ENCODE measurements at places on chromosomes 5 and 9.

GRCh38 chr9:19689328-19690101, 99.3 kb downstream of the SLC24A2 start:
- DNase-seq = no peak

- DNase-seq = no peak
Measured at GRCh38 chr5:94239266-94239665, 379.1 kb downstream of the KIAA0825 start.

GRCh38 chr5:119966028-119966427, 336.7 kb downstream of the FAM170A start:
- DNase-seq = no peak

GRCh38 chr5:34001241-34001841, 6.5 kb downstream of the AMACR start:
- DNase-seq = peak; percentile 100

GRCh38 chr5:123571927-123572326, 60.0 kb downstream of the CSNK1G3 start:
- no peak for DNase-seq

DNA sequence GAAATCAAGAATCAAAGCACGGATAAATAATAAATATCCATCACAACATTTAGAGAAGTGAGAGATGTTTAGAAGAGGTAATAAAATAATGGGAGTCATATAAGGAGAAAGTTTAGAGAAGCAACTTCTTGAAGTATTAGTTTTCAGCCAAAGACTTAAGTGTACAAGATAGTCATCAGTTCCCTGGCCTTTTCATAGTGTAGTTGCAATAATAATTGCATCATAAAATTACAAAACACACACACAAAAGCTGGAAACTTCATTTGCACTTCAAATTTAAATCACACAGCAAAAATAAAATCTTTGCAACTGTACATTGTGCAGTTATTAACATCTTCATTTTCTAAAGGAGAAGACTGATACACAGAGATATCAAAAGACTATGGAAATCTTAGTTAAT, 319.1 kb upstream of the RGMB start:
- no peak for DNase-seq

DNA sequence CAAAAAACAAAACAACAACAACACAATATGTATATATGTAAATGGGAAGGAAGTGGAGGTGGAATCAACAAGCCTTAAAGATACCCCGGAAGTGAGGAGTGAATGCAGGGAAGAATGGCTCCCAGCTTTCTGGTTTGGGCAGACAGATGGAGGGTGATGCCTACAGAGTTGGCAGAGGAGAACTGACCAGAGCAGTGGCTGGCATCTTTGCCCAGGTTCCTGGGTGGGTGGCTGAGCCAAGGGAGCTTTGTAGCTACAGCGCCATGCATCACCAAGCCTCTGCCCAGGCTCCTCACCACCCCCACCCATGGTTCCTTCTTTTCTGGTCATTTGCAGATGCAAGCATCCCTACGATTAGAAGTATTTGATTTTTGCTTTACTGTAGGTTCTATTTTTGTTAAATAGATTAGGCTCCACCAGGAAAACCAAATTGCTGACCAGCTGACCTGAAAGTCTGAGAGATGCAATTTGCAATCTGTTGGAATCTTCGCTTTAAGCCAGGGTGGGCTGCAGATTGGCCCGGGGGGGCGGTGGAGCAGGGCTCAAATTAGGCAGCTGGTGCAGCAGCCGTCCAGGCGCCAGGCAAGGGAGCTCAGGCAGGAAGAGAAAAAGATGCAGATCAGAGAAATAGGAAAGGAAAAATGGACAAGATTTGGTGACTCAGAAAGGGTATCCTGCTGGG, 163.3 kb upstream of the TBC1D2 start:
- no peak for DNase-seq

GRCh38 chr9:84059936-84060335, 79.3 kb downstream of the RMI1 start:
- no peak for DNase-seq

- no peak for DNase-seq
Measured at GRCh38 chr5:8436924-8437323, 568.0 kb downstream of the MTRR start.

DNA sequence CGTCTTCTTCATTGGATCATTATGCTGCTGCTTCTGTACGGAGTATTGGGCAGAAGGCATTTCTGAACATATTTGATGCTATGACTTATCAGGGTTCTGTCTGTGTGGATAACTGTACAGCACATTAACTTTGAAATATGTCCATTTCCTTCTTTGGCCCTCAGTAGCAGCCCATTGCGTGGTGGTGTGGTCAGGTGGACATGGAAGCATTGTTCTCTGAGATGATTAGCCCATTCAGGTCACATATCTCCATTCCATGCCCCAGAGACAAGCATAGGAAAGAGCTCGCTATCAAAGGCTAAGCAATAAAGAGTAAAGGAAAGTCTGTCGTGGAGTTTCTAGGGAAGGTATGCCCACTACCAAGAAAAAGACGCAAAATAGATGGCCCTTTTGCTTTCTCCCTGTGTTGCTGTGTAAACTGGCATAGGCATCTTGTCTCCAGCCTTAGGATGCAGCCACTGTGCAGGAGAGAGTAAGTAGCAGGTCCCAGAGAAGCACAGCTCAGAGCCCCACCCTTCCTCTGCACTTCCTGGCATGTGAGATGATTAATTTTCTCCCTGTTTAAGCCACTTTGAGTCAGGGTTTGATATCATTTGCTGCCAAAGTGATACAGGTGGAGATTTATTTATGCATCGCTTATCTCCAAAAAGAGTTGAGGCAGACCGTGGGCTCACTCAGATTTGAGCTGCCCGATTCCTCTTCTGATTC, 221.9 kb downstream of the PDZD2 start:
- DNase-seq = no peak

- DNase-seq = peak; percentile 98
Measured at GRCh38 chr5:10288592-10289219, 19.0 kb downstream of the CMBL start.

- DNase-seq = no peak
Measured at GRCh38 chr9:125513668-125514413, 193.2 kb downstream of the MAPKAP1 start.

DNA sequence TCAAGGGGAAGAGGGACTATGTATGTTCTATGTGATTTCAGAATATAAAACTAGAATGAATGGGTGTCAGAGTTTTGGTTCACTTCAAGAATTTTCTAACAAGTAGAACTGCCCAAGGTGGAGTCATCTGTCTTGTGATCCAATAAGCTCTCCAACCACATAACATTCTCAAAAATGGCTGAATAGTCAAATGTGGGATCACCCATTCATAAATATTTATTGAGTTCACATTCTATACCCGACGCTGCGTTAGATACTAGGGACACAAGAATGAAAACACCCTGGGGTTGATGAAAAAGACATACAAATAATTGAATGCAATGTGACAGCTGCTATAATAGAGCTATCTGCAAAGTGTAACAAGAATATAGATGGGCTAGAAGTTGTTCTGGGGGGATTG, 35.3 kb upstream of the TRAF1 start:
- DNase-seq = no peak

GRCh38 chr9:89598926-89599325, 5.9 kb upstream of the GADD45G start:
- no peak for DNase-seq

DNA sequence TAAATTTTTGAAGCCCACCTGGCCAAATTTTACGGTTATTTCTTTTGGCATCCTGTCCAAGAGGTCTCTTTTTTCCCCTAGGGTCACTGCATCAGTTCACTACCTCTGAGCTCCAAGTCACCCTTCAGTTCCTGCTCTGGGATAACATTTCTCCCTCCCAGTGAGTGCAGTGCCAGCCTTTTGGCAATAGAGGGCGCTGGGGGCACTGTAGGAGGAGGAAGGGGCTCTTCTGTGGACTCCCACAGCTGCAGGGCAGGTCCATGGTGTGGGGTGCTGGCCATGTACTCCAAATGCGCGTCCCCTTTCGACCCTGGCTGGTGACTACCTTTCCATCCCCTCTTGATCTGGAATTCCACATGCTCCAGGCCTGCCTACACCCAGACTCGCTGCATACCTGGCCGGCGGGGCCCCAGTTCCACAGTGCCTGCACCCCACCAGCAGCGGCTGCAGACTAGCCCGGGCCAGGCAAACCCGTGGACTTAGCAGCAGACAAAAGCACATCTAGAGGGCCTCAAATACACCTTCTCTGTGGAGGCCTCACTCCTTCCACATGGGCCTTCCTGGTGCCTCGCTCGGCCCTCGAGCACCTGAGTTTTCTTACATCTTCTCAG, 20.3 kb upstream of the NINJ1 start:
- DNase-seq = peak; percentile 22

DNA sequence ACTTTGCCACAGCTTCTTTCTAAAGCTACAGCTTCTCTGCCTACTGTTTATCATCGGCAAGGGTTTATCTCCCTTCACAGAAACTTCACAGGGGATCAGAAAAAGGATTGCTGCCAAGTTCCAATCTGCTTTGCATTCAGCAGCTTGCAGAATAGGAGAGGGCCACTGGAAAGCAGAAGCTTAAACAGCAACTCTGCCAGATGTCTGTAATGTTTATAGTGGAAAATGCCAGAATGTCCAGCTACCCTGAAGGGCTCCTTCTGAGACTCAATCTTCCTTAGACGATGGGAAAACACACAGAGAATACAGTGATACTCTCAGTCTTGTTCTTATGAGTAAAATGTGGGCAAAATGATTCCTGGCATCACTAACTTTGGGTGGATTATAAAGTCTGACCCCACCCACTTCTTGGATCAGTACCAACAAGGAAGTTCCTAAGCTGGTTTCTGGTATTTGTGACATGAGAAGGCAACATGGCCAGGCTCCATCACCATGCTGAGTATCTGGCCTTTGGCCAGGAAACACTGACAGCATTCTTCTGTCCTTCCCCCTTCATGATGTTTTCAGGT, 19.0 kb downstream of the STOM start:
- DNase-seq = peak; percentile 68

- DNase-seq = no peak
Measured at GRCh38 chr5:109723606-109724005, 33.9 kb downstream of the MAN2A1 start.

DNA sequence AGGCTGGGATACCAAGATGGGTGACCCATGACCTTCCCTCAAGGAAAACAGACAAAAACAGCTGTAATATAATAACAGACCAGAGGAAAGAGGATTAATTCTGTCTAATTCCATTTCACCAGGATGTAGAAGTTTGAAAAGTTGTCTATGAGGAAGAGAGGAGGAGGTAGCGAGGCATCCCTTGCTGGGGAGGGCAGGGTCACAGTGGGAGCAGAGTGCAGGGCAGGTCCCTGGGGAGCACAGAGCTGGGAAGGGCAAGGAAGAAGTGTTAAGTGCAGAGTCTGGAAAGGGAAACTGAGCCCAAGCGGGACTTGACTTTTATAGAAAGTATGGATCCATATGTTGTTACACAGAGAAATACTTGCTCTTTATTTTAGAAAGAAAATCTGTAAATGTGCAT, 210.6 kb downstream of the CD180 start:
- DNase-seq = no peak

- DNase-seq = no peak
Measured at GRCh38 chr5:132673939-132674630, at the start of gene IL4. IL4 (plus strand) TSS chr5:132673989; CDS start chr5:132674051, 62 bp downstream.

DNA sequence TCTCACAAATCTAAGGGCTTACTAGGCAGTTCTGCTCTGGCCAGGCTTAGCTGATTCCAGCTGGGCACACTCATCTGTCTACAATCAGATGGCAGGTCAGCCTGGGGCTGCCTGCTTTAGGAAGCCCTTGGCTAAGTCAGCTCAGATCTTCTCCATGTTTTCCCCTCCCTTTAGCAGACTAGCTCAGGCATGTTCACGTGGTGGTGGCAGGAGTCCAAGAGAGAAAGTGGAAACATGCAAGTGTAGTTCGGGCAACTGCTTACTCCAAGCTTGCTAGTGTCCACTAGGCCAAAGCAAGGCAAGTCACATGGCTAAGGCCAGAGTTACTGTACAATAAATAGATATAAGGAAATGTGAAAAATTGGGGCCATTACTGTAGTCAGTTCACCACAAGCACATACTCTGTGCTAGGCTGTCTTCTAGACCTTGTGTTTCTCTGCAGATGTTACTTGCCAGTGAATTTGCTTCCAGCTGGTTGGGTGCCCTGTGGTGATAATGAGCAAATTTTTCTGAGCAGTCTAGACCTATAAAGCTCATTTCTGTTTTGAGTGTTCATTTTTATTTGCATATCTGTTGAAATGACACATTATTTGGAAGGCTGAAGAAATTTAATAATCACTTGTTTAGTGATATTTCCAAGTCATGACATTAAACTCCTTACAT, 38.3 kb downstream of the RECK start:
- DNase-seq = peak; percentile 1
